ENCODE measurements at places on chromosomes 1 and 21. TPM values are rescaled to one million over a fixed set of nuclear protein-coding genes. Genes with fewer than 3 reads are reported as not detected.

DNA sequence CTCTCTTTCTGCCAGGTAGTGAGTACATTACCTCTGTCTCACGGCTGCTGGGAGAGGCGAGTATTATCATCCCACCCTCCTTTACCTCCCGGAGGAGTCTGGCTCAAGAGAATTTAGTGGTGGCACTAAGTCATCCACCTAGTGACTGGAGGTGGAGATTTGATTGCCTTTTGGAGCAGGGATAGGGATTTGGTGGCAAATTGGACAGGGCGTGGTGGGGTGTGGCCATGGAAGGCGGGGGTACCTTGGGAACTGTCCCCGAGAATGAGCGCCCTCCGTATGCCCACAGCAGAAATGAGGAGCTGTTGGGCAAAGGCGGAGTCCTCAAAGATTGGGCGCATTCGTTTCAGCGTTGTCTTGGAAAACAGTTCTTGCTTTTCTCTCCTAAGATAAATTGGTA is 32.1 kb upstream of the HMGN1 start:
- H3K4me3 ChIP-seq, result peak overlapping the region; percentile 93
- no peaks in the 10 kb centered on the region for H3K36me3 ChIP-seq
- peaks cover 17% of the 10 kb centered on the region for H3K4me1 ChIP-seq
- DNase-seq, result no peak
- no peaks in the 10 kb centered on the region for H3K27me3 ChIP-seq
- no peak overlapping the region for H3K27ac ChIP-seq

Gene LRRC7
- not detected for total RNA-seq

Gene ADAM30
- not detected for total RNA-seq

Gene KRTAP19-4
- not detected for total RNA-seq

- DNase-seq, result no peak
- H3K27me3 ChIP-seq, result no peaks in the 10 kb centered on the region
- no peak overlapping the region for H3K27ac ChIP-seq
- no peak overlapping the region for H3K4me3 ChIP-seq
- H3K4me1 ChIP-seq, result no peaks in the 10 kb centered on the region
Measured at GRCh38 chr1:57324388-57324787, 99.5 kb downstream of the DAB1 start.

DNA sequence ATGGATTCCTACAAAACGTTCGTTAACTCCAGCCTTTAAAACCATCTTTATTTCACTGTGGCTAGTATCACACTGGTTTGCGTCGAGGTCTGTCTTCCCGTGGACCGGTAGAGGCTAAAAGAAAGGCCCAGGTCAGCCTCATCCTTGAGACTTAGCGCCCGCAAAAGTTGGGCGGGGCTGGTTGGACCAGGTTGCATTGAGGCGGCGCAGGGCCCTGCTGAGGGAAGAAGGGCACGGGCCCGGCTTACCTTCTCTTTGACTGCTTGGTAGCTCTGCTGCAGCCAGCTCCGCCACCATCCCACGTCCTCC is 455 bp downstream of the BSDC1 start:
- H3K4me3 ChIP-seq, result peak overlapping the region; percentile 100
- DNase-seq, result no peak
- H3K27me3 ChIP-seq, result no peaks in the 10 kb centered on the region
- H3K4me1 ChIP-seq, result peaks cover 27% of the 10 kb centered on the region
- peak overlapping the region; percentile 98 for H3K27ac ChIP-seq
- peaks cover 13% of the 10 kb centered on the region for H3K36me3 ChIP-seq

GRCh38 chr1:23478896-23479665 is 4.9 kb downstream of the ASAP3 start:
- H3K4me3 ChIP-seq, result no peak overlapping the region
- DNase-seq, result no peak
- H3K27ac ChIP-seq, result no peak overlapping the region
- no peaks in the 10 kb centered on the region for H3K36me3 ChIP-seq
- peaks cover 23% of the 10 kb centered on the region for H3K4me1 ChIP-seq

DNA sequence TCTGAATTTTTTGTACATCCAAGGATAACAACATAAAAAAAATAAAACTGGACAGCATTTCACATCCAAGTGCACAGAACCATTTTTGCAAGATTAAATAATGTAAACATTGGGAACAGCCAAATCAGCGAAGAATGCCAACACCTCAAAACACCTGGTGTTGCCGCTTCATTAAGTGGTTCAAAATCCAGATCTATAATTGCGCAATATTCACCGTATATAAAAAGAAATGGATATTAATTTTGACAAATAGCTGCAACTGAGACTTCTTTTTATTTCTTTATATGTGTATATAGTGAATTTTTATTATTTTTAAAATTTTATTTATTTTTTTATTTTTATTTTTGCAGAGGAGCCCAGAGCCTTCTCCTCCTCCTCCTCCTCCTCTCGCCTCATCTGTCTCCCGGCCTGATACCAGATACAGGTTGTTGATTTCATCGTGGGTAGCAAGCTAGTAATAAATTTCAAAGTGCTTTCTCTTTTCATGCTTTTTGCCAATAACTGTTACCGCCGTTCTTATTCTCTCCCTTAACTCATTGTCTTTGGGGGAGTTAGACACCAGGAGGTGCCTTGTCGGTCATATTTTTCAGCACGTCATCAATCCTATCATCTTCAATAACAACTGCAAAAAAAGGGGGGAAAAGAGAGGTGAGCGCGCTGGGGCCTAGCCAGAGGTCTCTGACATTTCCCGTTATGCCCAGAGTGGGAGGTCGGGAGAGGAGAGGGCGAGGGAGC is 2.7 kb downstream of the CAMK2N1 start:
- H3K27ac ChIP-seq, result no peak overlapping the region
- no peak for DNase-seq
- peaks cover 58% of the 10 kb centered on the region for H3K27me3 ChIP-seq
- no peak overlapping the region for H3K4me3 ChIP-seq

DNA sequence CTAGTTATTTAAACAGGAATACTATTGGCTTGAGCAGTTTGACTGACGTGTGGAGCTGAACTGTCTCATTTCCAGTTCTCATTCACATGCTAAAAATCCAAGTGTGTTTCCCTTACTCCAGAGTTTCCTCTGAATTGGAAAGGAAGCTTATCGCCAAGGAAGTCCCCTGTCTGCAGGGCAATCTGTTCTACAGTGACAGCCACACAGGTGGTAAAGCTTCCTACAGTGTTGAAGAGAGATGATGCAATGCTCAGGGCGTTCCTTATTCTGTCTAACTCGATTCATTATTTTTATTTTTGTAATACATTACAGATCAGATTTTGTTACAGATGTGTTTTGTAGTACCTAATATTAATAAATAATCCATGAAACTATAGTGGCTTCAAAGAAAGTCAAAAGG is 41.3 kb downstream of the ADAMTS5 start:
- H3K4me3 ChIP-seq, result no peak overlapping the region
- no peak overlapping the region for H3K27ac ChIP-seq
- DNase-seq, result no peak
- no peaks in the 10 kb centered on the region for H3K27me3 ChIP-seq
- H3K36me3 ChIP-seq, result no peaks in the 10 kb centered on the region

GRCh38 chr1:24925082-24925779 is 4.8 kb downstream of the RUNX3 start:
- peaks cover 77% of the 10 kb centered on the region for H3K4me1 ChIP-seq
- H3K27me3 ChIP-seq, result no peaks in the 10 kb centered on the region
- peak overlapping the region; percentile 96 for H3K27ac ChIP-seq
- H3K4me3 ChIP-seq, result peak overlapping the region; percentile 98
- peak; percentile 52 for DNase-seq
